ENCODE measurements at places on chromosomes 3 and 15.

DNA sequence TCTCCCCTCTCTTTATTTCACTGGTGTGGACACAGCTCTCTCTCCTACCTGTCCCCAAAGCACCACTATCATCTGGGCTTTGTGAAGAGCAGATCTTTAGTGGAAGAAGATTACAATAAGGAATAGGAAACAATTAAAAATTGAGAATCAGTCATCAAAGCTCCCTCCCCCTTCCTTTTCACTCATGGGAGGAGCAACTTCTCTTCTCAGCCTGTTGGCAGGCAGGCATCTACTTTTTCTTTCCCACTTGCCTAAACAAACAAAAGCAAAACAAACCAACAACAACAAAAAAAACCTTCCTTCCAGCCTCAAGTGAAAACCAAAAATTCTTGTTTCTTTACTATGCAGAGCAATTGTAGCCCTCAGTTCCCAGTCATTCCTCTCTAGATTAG, 125.5 kb upstream of the BHLHE40 start:
- DNase-seq, result no peak

DNA sequence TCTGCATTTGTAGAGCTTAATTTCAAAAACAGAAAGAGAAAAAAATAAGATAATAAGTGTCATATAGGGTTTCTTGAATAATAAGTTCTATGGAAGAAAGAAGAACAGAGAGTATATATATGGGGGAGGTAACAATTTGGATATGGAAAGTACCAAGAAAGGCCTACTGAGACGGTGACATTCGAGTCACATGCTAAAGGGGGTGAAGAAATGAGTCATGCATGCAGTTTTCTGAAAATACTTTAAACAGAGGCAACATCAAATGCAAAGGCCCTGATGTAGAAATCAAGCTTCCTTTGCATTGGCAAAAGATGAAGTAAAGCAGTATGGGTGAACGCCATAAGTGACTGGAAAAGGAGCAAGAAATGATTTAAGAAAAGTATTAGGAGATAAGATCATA, 371.6 kb upstream of the ZNF385D start:
- DNase-seq, result no peak

GRCh38 chr3:105837143-105837740, 31.6 kb downstream of the CBLB start:
- no peak for DNase-seq

- DNase-seq, result no peak
Measured at GRCh38 chr3:30289766-30290165, 316.6 kb upstream of the TGFBR2 start.

DNA sequence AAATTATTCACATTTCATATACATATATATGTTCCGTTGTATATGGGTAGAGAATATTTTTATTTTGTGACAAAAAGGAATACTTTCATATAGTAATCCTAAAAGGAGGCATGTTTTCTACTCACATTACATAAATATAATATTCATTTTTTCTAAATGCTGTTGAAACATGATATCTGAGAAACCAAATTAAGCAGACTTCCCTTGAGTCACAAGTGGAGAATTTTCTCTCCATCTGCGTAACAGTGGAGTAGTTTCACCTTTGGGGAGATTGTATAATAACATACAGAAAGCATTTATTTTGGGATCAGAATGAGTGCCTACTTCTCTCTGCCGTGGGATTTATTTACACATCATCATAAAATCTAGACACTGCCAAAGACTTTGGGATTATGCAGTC, 849.8 kb downstream of the NSUN3 start:
- no peak for DNase-seq

DNA sequence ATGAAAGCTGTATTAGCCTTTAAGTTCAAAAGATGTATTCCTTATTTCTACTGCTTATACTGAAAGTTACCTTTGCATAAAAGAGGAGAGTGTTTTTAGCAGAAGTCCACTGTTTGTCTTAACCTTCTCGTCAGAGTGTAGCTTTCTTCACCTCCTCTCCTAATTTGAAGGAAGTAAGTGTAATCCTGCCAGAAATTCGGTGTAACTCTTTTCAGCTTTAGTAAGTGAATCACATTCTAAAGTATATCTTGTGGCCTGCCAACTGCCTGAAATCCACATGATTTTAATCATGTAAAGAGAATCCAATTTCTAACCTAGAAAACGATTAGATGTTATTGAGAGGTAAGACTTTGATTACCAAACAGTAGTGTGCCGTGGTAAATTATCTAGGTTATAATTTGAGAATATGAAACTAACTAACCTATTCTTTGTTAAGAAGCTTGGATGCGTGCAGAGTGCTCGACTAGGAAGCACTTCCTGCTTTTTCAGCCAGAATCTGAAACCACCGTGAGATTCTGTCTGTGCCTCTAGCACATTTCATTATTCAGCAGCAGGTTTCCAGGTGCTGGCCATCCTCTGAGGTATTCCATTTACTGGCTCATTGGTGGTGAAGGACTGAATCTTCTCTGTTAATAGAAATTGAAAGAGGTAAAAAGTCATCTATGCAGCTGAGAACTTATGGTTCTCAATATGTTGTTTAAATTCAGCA, 7.5 kb downstream of the GYG1 start:
- no peak for DNase-seq

- DNase-seq, result no peak
Measured at GRCh38 chr3:111784001-111784400, 75.1 kb upstream of the PHLDB2 start.

DNA sequence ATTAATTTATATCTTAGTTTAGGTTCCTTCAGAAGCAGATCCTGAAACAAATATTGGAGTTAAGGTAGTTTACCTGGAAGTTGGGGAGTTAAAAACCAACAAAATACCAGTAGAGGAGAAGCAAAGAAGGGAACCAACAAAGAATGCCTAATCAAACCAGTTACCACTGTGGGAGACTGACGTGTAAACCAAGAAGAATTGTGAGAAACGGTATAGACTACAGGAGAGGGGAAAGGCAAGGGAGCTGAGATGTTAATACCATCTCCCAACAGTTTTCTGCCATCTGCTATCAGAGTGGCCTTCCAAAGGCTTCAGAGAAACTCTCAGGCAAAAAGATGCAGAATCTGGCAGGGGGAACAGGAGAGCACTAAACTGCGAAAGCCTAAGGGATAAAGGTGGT, 53.5 kb downstream of the BFSP2 start:
- no peak for DNase-seq

- DNase-seq, result no peak
Measured at GRCh38 chr3:41094351-41094750, 105.0 kb upstream of the CTNNB1 start.

- DNase-seq, result no peak
Measured at GRCh38 chr3:64109438-64109837, 86.1 kb upstream of the PSMD6 start.

DNA sequence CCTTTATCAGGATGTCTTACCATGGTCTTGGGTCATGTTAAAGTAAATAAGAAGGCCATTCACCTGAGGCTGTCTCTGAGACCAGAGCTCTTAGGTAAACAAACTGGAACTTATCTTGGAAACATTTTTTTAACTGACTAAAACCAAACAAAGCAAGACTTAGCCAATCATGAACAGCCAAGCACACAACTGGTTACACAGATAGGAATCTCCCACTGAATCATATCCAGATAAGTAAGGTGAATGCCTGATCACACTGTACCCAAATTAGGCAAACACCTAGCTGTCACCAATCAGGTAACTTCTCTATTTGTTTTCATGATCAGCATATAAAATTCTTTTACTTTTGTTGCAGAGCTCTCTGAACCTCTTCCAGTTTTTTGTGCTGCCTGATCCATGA, 205.4 kb downstream of the CNTN3 start:
- DNase-seq, result no peak

- no peak for DNase-seq
Measured at GRCh38 chr3:43919029-43919428, 228.3 kb downstream of the ABHD5 start.

GRCh38 chr3:184168363-184169120, 6.1 kb upstream of the AP2M1 start:
- DNase-seq, result no peak

GRCh38 chr15:57036352-57036751, 117.9 kb downstream of the TCF12 start:
- DNase-seq, result no peak

DNA sequence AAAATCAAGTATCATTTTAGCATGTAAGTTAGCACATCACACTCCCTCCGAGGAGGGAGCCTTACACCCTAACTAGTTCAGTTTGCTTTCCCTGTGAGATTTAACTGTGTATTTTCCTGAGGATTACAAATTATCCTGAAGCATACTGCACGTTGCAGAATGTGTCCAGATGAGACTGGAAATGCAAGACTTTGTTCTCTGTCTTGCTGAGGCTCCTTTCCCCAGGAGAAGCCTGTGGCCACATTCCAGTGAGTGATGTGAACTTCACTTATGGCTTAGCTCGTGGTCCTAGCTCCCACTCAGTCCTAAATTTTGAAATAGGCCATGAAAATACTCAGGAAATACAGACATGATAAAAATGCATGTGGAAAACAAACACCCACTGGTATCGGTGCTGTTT, 23.7 kb downstream of the PDZRN3 start:
- no peak for DNase-seq

DNA sequence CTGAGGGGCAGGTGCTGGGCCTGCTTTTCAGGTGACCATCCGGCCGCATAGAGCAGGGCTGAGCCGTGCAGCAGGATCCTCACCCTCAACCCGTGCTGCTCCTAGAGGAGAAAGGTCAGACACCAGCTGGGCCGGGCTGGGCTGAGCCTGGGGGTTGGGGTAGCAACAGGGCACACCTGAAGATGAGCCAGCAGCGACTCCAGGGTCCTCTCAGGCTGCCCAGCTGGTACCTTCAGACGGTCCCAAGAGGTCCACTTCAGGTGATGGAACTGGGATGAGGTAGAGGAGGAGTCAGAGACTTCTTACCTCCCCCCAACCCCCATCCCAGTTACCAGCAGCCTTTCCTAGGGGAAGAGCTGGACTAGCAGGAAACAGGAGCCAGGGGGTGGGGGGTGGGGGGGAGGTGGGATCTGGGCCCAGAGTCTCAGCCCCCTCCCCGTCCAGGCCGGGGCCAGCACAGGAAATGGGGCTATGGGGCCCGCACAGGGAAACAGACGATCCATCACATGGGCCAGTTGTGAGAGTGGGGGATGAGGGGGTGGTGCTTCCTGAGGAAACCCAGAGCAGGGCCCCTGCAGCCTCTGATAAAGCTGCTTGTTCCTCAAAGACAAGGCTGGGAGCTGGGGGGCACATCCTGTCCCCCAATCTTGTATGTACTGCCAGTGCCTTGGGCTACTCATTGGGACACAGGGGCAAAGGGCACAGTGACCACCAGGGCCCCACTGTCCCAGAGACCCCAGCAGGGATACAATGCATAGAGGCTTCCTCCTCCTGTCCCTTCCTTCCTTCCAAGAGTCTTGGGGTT, 3.0 kb downstream of the INKA1 start:
- no peak for DNase-seq

GRCh38 chr3:195903950-195904290, 4.4 kb downstream of the TNK2 start:
- no peak for DNase-seq

DNA sequence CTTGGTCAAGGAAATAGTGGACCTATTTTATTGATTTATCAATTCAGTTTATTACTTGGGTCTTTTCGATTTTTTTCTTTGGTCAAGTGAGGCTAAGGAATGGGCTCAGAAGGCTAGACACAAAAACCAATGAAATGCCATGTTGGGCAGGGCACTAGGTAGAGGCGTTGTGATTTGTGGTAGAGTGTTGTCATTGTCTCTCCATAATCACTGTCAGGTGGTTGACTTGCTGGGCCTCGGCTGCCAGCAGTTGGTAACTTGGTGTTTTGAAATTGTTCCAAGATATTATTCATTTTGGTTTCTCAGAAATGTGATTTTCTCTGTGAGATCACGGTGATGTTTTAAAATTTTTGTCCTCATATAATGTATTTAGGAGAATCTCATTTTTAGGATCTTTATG, 173.6 kb downstream of the KLHL25 start:
- no peak for DNase-seq

GRCh38 chr15:100696452-100696851, 94.1 kb downstream of the ASB7 start:
- no peak for DNase-seq

- DNase-seq, result no peak
Measured at GRCh38 chr3:98171071-98171470, 4.6 kb downstream of the OR5H15 start.

GRCh38 chr3:84245789-84246188, 713.0 kb upstream of the CADM2 start:
- DNase-seq, result no peak

DNA sequence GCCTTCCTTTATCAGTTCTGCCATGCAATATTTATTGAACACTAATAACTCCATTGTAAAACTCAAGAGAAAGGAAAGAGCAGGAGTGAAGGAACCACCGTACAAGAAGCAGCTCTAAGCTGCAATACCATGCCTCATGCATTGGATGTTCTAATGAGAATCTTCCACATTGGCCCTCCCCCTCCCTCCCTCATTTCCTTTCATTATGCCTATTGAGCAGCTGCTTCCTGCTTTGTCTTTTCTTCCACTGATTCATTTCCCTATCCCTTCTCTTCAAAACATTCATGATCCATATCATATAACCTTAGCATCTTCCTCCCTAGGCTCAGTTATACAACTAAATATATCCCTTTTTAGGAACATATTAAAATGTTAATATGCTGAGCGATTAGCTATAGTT, 698.7 kb upstream of the GOLIM4 start:
- DNase-seq, result no peak

DNA sequence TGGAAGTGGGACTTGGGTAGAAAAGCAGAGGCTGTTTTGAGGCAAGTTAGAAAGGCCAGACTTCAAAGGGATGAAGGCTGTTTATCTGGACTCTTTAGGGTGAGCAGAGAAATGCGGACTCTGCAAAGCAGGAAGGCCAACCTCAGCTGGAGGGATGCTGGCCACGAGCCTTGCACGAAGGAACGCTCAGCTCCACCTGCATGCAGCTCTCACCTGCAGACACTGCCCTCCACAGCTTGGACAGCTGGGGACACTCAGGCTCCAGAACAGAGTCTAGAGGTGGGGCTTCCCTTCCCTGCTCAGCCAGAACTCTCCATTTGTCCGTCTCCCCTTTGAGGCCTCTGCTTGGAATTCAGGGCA, 229.7 kb downstream of the ADAMTS17 start:
- DNase-seq, result no peak

- DNase-seq, result no peak
Measured at GRCh38 chr3:11363715-11364114, 91.5 kb downstream of the ATG7 start.
